ENCODE measurements at places on chromosomes 1 and 21.

DNA sequence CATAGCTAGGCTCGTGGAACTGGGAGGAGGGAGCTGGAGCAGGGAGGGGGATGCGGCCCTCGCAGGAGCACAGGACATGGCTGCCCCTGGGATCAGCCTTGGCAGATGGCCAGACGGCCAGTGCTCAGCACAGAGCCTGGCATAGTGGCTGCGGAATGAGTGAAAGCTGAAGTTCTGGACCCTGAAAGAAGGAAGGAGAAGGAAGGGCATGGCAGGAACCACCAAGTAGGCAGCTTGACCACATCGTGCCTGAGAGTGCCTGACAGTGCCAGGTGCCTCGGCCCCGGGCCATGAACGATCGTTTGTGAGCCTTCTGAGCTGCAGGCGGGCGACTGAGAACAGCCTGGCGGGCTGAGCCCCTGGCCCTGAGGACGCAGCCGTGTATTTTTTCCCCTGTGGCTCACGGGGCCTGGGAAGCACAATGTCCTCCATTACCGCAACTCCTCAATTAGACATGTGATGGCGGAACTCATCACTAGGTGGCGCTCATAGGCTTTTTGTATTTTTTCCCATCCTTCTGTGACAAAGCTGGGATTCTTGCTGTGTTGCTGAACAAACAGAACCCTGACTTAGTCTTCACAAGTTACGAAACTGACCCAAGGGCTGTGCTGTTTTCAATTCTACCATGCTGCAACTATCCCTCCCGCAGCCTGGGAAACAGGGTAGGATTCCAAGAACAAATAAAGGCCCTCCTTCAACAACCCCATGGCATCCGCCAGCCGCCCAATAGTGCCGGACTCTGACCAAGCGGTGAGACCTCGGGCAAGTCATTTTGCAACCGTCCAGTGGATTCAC lies 29.9 kb upstream of the TMEM61 start:
- peak; percentile 55 for DNase-seq

GRCh38 chr1:11891433-11892186 lies 32.9 kb upstream of the NPPB start:
- DNase-seq, result no peak

- no peak for DNase-seq
Observed at GRCh38 chr1:1058921-1059493, 15.1 kb downstream of the RNF223 start.

DNA sequence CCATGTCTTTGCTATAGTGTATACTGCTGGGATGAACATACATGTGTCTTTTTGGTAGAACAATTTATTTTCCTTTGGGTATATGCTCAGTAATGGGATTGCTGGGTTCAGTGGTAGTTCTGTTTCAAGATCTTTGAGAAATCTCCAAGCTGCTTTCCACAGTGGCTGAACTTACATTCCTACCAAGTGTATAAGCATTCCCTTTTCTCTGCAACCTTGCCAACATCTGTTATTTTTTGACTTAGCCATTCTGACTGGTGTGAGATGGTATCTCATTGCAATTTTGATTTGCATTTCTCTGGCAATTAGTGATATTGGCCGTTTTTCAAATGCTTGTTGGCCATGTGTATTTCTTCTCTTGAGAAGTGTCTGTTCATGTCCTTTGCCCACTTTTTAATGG lies 37.5 kb upstream of the ANGPTL1 start:
- no peak for DNase-seq

DNA sequence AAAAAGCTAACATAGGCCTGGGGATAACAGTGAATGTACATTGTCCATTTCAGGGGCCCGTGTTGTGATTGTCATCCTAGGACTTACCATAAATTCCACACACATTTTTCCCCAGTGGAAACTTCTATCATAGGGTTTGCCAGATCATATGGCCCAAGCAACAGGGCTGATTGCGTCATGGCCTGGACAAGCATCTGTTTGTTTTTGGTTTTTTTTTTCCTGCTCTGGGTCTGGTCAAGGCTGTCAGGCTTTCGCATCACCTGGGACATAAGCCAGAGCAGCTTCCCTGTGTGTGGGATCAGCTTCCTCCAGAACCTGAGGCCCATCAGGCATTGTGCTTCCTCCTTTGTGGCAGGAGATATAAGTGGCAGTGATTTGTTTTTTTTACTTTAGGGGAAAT lies 598.5 kb upstream of the USP24 start:
- no peak for DNase-seq

GRCh38 chr1:67721650-67722291 lies 36.8 kb downstream of the GADD45A start:
- no peak for DNase-seq

- DNase-seq, result no peak
Observed at GRCh38 chr1:26618561-26618960, 77.3 kb upstream of the ARID1A start.

GRCh38 chr1:17304826-17305175 lies 3.2 kb upstream of the PADI4 start:
- no peak for DNase-seq

GRCh38 chr1:221557013-221557412 lies 184.9 kb downstream of the DUSP10 start:
- DNase-seq, result no peak
